ENCODE measurements at places on chromosomes 13 and 19.
A peak's percentile ranks its signal among the peaks of the same experiment; 100 is the strongest.

DNA sequence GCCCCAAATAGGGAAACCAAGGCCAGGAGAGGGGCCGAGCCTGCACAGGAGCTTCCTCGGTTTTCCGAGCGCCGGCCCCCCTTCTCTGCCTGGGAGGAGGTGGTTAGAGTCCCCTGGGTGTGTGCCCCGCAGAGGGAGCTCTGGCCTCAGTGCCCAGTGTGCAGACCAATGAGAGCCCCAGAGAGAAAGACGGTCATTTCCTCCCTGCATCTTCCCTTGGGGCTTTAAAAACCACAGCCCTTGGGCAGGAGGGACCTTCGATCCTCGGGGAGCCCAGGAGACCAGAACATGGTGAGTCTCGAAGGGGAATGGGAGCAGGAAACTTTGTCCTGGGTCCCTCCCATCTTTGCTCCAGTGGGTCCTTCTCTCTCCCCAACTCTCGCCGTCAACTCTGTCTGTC, at the start of gene C5AR1:
Gene C5AR1 (plus strand): TSS at position 254 of the 400 bp plus-strand sequence. CDS start 35 bp downstream, at position 289.
- DNase-seq = no peak

GRCh38 chr13:91579320-91579719, 180.9 kb downstream of the GPC5 start:
- DNase-seq = no peak

DNA sequence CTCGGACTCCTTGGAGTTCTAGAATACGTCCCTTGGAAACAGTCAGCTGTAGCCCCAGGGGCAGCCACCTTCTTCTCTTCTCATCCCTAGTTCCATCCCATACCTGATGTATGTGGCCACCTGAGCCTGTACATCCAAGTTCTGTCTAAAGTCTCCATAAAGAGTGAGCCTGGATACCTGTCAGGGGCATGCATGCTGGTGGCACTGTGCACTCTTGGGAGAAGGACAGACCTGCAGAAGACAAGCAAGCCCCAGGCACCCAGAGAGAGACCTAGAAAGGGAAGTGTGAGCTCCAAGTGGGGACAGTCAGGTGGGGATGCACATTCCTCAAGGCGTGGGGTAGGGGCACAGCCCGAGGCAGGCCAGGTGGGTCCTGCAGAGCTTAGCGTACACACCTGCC, 21.4 kb downstream of the SIAH3 start:
- no peak for DNase-seq

GRCh38 chr13:33206425-33206824, 79.1 kb downstream of the STARD13 start:
- DNase-seq = peak; percentile 60

DNA sequence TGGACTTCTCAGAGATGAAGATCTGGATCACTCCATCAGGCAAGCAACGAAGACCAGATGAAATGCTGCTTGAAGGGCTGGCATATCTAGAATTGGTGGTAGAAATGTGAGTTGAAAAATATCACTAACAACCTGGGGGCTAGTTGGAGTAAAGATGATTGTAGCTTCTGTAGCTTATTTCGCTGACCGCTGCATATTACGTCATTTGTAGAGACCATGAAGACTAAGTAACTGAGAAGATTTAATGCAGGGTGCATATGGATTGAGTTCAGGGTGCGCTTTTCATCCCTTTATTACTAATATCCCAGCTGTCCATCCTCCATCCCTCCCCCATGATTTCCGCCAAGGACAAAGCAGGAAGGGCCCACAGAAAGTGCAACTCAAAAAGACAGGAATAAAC, 1364.0 kb downstream of the PCDH9 start:
- DNase-seq = no peak

- DNase-seq = no peak
These were observed 2.2 kb upstream of the IRS2 start for GRCh38 chr13:109788372-109789111.

DNA sequence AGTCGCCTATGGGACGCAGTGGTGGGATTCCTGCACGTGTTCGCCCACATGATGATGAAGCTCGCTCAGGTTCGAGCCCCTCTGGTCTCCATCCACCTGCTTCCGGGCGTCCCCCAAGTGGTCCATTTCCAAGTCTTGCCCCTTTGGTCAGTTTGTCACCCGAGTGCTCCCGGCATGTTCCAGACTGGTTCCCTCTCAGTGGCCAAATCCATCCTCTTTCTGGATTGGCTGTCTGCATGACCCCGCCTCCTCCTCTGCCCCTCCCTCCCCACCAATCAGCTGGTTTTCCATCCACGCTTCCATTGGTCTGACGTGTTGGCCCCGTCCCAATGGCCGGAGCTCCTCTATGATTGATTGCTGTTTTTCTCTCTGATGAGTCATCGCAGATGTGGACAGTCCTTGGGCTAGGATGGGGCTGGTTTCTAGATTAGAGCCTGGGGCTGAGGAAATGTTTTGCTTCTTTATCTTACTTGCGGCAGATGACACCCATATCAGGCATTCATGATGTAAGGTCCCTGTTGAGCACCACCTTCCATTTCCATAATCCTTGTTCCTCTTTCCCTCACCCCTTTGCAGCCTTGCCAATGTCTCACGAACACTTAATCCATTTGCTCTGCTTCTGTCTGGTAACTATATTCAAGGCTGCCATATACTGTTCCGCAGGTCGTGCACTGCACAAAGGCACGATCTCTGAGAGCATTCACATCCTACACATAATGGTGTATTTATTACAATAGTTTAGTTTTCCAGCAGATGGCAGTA, 73.8 kb downstream of the MAP4K1 start:
- peak; percentile 88 for DNase-seq

DNA sequence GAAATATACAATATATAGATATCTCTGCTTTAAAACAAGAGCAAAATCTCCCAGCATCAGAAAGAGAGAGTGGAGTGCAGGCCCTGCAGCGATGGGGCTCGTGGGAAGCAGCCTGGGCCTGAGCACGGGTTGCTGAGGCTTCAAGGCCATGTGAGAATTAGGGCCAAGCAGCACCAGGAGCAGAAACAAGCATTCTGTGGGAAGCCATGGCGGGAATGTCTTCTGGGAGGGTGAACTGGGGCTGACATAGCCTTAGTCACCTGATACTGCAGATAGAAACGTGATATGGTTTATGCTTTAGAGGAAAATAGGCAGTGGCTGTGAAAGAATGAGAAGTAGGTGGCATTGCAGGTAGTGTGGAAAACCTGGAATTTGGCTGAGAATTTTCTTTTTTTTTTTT, 472.3 kb downstream of the IRS2 start:
- DNase-seq = no peak

DNA sequence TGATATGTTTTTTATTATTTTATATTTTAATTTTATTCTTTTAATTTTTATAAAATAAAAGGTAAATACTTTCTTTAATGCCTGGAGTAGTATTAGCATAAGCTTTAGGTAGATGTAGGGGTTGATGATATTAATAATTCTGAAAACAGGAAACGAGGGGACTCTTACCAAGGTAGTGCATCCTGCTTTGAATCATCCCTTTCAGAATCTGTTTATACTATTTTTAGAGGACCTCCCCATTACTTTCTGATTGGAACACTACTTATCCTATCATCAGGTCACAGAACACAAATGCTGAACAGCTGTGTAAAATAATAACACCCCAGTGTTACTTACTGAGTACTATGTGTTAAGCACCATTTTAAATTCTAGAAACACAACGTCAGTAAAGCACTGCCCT, 27.3 kb downstream of the COG6 start:
- no peak for DNase-seq

- DNase-seq = peak; percentile 66
These were observed 58.1 kb downstream of the MRPL57 start for GRCh38 chr13:21234526-21234925.

DNA sequence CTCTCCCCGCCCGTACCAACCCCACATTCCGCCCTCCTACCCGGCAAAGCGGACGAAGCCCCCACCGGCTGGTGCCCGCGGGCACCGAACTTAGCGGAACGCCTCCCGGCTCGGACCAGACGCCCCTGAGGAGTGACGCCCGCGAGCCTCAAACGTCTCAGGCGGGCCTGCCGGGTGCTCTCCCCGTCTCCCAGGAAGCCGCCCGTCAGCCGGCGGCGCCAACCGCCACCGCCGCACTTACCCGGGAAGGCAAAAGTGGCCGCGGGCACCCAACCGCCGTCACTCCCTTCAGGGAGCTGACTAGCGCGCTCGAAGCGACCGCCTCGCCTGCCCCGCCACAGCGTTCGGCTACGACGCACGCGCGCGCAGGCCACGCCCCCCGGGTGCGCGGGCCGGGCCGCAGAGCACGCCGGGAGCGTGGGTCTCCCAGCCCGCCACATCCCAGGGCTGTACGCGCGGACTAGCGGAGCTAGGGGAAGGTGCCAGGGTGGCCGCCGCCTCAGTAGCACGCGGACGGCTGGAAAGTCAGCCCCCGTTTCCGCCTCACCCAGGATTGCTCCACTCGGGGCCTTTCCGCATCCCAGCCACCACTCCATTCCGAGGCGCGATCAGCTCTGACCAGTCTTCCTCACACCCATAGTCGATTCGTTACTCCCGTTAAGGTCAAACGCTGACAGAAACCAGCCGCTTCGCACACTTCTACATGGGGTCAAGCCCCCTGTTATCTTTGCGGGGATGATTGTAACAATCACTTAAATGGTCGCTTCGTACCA, at the start of gene TEX30:
Gene TEX30 (minus strand): TSS at position 346 of the 773 bp plus-strand sequence. CDS start 3,760 bp downstream, outside the sequence.
- DNase-seq = peak; percentile 92

DNA sequence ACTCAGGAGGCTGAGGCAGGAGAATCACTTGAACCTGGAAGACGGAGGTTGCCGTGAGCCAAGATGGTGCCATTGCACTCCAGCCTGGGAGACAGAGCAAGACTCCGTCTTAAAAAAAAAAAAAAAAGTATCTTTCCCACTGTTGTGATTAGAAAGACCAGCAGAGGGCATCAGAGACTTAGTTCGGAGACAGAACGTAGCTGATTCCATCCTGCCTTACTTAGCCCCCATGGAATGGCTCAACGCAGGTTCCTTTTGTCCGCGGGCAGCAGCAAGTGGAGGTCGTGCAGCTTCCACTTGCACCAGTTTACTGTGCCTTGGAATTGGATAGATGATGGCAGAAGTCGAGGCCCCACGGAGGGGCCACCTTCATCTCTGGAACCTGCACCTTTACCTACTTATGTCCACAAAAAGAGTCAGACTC, 8.1 kb downstream of the TIMM29 start:
- peak; percentile 83 for DNase-seq

DNA sequence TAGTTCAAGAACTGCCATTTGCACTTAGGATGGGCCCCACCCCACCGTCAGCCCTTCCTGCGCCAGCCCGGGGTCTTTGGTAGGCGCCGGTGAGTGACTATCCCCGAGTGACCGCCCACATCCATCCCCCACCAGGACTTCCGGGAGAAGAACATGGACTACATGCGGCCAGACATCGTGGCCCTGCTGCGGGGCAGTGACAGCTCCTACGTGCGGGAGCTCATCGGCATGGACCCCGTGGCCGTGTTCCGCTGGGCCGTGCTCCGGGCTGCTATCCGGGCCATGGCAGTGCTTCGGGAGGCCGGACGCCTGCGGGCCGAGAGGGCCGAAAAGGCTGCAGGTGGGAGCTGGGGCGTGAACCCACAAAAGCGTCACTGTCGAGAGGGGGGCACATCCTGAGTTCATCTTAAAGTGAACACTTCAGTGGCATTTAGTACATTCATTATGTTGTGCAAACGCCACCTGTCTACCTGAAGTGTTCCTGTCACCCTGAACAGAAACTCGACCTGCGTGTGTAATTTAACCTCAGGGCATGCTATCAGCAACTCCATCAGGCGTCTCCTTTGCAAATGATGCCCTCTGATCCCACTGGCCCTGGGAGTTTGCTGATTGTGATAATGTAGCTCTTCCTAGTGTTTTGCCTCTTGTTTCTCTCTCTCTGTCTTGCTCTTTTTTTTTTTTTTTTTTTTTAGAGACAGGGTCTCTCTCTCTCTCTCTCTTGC, 42.4 kb upstream of the USE1 start:
- no peak for DNase-seq

- DNase-seq = no peak
These were observed 1712.4 kb downstream of the EFNB2 start for GRCh38 chr13:104823071-104823470.

- no peak for DNase-seq
These were observed 55.0 kb downstream of the EFNB2 start for GRCh38 chr13:106480351-106480910.

DNA sequence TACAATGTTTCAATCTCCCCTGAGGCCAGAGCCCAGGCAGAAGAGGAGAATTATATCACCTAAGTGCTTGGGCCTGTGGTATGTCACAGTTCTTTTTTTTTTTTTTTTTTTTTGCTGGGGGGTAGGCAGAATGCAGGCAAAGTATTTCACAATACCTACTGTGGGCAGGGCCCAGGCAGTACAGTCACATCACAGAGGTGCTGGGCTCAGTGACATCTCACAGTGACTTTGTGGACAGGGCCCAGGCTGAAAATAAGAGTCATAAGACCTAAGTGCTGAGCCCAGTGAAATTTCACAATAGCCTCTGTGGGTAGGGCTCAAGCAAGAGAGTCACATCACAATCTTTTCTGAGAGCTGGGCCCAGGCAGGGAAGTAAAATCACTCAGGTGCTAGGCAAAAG, 15.9 kb upstream of the ZNF208 start:
- no peak for DNase-seq

GRCh38 chr13:105608104-105608503, 927.4 kb downstream of the EFNB2 start:
- peak; percentile 33 for DNase-seq

- no peak for DNase-seq
These were observed 10.9 kb upstream of the CACNG7 start for GRCh38 chr19:53898166-53898565.

DNA sequence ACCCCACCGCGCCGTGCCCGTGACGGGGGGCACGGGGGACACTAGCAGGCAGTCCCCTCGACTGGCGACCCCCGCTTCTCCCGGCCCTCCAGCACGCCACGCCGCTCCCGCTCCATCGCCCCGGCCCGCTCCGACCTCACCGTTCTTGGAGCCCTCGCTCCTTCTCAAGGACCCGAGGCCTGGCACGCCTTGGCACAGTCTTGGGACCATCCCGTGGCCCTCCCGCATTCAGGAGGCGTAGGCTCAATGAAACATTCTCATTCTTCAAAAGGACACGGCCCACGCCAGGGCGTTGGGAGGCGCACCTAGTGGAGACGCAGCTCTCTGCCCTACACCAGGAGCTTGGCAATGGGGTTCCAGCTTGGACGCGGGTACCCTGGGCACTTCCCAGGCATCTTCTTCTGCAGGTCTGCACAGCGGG, 473 bp upstream of the CERS1 start:
- no peak for DNase-seq

GRCh38 chr13:51065372-51066090, 45.5 kb downstream of the C13orf42 start:
- DNase-seq = no peak

All from kidney tubule cell (primary cell).